ENCODE measurements at places on chromosomes 13 and 19.

DNA sequence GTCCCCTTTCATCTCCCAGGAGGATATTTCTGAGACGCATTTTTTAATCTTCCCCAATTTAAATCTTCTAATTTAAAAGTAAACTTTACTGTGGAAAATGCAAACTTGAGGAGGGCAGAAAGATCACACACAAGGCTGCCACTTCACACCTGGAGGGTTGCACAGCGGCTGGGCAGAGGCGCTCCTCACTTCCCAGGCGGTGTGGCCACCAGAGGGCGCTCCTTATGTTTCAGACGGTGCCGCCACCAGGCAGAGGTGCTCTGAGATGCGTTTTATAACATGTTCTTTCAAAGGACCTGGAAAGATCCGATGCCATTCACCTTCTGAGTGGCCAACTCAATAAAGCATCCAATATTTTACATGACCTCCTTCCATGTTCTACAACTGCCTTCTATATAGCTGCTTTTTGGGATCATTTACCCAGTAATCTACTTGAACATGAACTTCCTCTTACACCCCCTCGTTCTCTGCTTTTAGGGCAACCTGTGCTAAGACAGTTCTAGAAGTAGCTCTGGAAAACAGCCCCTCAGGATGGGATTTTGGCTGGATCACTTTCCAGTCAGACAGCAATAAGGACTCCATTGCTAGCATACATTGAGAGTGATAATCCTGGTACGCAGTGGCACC lies 14.8 kb upstream of the MTUS2 start:
- peak; percentile 2 for DNase-seq

- no peak for DNase-seq
Observed at GRCh38 chr13:27104606-27105005, 67.0 kb downstream of the USP12 start.

DNA sequence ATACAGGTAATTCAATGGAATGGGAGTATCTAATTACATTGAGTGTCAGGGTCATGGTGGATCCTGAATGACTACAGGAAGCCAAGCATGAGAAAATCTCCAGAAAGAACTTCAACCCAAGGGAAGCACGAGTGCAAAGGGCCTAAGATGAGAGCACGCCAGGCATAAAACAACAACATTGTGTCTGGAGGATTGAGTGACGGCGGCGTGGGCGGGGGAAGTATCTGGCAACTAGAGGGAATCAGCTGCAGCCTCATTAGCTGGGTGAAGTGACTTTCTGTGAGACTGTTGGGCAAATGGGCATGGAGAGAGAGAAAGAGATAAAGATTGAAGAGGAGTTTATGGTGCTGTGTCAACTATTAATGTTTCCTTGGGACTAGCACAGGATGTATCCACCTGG lies 194.3 kb downstream of the GPC6 start:
- DNase-seq: no peak

DNA sequence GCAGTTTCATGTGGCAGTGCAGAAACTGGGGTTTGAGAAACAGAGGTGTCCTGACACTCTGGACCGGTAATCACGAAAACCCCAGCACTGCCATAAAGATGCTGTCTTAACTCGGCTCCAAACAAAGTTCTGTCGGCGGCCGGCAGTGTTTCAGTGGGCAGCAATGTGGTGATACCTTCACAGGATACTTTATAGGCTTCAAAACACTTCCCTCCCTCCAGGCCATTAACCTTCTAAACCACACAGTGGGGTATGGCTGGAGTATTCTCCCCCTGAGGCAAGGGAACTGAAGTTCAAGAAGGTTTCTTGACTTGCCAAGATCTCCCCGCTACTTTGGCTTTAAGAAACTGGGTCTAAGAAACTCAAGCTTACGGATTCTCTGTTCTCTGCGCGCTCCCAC lies 1.1 kb downstream of the RUBCNL start:
- no peak for DNase-seq

DNA sequence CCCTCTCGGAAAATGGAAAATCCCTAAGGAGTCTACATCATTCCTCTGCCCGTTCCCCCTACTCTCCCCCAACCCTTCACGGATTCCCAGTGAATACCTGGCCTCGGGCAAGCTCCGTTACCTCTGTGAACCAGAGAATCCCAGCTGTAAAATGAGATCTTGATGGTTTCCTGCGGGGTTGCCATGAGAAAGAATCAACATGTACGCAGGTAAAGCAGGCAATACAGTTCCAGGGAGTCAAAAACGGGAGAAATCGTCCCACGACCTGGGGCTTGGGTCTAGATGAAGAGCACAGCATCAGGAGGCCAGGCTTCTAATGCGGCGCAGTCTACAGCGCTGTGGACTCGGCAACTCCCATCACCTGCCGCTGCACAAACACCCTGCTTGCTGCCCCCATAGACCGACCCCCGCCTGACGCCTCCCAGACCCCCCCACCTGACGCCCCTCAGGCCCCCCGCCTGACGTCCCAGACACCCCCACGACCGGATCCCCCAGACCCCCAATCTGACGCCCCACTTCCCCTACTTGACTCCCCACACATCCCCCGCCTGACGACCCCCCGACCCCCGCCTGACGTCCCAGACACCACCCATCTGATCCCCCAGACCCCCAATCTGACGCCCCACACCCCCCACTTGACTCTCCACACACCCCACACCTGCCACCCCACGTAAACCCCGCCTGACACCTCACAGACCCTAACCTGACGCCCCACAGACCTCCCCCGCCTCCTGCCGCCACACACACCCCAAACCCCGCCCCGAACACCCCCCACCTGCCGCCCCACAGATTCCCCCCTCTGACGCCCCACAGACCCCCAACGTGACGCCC lies 680 bp downstream of the LIG4 start:
- DNase-seq: no peak

- peak; percentile 64 for DNase-seq
Observed at GRCh38 chr19:38977445-38978325, 2.1 kb upstream of the FBXO17 start.

GRCh38 chr19:18353378-18354005 lies 13.1 kb downstream of the PGPEP1 start:
- no peak for DNase-seq

GRCh38 chr19:44823373-44823698 lies 14.4 kb downstream of the BCAM start:
- DNase-seq: no peak

- DNase-seq: peak; percentile 45
Observed at GRCh38 chr13:66102864-66103263, 1127.3 kb downstream of the PCDH9 start.

- DNase-seq: peak; percentile 16
Observed at GRCh38 chr13:70816853-70817252, 708.6 kb upstream of the KLHL1 start.

DNA sequence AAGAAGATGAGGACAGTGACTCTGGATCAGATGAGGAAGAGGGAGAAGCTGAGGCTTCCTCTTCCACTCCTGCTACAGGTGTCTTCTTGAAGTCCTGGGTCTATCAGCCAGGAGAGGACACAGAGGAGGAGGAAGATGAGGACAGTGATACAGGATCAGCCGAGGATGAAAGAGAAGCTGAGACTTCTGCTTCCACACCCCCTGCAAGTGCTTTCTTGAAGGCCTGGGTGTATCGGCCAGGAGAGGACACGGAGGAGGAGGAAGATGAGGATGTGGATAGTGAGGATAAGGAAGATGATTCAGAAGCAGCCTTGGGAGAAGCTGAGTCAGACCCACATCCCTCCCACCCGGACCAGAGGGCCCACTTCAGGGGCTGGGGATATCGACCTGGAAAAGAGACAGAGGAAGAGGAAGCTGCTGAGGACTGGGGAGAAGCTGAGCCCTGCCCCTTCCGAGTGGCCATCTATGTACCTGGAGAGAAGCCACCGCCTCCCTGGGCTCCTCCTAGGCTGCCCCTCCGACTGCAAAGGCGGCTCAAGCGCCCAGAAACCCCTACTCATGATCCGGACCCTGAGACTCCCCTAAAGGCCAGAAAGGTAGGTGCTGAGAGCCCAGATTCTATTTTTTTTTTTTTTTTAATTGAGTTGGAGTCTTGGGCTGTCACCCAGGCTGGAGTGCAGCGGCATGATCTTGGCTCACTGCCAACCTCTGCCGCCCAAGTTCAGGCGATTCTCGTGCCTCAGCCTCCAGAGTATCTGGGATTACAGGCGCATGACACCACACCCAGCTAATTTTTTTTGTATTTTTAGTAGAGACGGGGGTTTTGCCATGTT lies 2.3 kb downstream of the PPP1R15A start:
- DNase-seq: peak; percentile 88

- peak; percentile 62 for DNase-seq
Observed at GRCh38 chr13:73922493-73923393, 211.5 kb downstream of the KLF12 start.

DNA sequence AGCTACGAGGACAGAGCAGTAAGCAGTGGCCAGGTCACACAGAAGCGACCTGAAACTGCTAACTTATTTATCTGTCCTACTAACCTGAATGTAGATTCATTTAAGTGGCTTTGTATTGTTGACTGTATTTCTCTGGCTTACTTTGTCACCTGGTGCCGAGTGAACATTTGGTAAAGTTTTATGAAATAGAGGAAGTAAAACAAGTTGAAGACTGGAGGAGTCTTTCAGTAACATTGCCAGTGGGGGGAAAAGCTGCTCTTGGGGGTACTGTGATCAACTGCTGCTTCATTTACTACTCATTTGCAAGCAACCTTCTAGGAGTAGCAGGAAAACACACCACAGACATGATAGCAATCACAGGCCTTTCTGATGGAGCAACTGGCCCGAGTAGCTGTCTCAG lies 615.0 kb downstream of the FGF9 start:
- no peak for DNase-seq

Measured in fibroblast of skin of right biceps (primary cell).